ENCODE measurements at places on chromosomes 12 and 14.

- DNase-seq = no peak
Observed at GRCh38 chr12:98786653-98787052, 141.6 kb downstream of the APAF1 start.

DNA sequence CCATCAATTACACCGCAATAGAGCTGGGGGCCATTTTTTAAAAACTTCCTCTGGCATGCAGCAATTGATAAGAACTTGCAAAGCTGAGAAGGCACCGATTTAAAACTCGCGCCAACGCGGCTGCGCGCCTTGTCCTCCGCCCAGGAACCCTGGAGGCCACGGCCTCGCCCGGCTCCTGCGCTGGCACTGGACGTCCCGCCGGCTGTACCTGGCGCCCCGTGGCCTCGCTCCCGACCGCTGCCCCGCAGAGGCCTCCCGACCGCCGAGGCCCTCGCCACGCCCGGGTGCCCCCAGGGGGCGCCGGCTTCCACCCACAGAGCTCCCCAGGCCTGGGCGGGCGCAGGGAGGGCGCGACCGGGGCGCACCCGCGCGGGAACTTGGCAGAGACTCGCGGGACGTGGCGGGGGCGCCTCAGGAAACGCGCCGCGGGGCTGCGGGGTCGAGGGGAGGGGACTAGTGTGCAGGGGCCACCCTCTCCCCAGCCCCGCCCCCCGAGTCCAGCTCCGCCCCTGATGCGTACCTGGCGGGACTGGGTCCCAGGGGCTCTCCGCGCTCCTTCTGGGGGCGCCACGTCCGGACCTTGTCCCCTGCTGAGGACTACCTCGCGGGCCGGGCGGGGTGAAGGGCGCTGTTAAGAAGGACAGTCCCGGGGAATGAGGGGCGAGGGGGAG lies 65.7 kb downstream of the TNFAIP2 start:
- DNase-seq = peak; percentile 90

DNA sequence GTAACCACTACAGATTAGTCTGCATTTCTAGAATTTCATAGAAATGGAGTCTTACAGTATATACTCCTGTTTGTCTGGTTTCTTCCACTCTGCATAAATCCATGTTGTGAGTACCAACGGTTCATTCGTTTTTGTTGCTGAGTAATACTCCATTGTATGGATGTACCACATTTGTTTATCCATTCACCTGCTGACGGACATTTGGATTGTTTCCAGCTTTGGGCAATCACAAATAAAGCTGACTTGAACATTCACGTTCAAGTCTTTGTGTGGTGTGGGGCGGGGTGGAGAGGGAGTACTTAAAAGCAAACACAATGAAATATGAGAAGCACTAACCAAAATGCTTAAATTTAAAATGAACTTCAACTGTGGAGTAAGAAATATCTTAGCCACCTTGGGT lies 7.1 kb downstream of the HECTD4 start:
- no peak for DNase-seq

DNA sequence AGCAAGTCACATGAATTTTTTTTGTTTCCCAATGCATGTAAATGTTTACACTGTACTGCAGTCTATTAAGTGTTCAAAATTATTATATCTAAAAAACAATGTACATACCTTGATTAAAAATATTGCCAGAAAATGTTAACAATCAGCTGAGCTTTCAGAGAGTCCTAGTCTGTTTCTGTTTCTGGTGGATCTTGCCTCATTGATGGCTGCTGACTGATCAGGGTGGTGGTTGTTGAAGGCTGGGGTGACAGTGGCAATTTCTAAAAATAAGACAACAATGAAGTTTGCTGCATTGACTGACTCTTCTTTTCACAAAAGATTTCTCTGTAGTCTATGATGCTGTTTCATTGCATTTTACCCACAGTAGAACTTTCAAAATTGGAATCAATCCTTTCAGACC lies 16.6 kb upstream of the KLRD1 start:
- no peak for DNase-seq

DNA sequence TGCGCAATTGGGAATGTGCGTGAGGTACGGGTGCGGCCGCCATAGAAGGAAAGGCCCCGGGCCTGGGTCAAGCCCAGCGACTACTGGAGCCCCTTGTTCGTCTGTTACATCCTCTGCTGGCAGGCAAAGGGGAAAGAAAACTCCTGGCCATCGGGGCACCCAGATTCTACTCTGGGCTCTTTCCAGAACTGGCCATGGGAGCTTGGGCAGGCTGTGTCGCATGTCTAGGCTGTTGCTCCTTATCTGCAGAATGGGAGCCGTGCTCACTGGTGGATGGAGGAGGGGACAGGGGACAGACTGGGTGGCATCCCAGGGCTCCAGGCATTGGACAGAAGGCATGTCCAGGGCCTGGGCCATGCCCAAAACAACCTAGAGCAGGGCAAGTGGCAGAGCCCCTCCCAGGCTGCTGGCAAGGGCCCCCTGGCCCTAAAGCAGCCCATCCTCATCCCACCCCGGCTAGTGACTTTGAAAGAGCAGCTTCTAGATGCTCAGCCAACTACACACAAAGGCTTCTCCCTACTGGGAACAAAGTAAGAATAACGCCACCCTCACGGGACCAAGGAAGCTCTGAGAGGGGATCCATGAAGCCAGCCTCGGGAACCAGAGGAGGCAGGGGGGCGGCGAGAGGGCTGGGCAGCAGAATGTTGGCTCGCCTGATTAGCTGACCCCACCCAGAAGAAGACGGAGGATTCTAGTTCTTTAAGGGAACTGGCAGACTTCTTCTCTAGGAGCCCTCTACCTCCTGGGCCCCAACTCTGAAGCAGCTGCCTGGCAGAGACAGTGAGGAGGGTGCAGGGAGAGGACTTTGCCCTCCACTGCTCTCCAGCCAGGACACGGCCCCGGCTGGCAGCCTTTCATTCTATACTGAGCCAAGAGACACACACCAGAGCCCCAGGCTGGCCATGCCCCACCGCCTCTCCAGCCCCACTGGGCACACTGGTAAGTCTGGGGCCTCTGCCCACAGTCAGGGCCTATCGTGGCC lies 96.8 kb downstream of the SINHCAF start:
- peak; percentile 89 for DNase-seq

DNA sequence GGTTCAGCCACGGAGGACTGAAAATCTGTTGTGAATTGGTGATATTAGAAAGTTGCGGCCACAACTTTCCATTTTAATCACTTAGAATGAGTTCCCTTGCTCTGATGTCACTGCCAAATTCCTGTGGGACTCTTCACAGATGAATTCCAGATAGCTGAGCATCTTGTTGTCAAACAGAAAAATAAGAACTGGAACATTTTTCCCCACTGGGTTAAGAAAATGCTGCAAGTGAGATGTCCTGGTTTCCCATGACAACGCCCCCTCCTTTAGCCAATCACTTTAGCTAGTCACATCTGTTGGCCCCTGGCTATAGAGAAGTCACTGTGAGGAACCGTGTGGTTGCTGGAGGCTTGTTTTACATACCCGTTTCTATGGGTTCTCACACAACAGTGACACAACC lies 135.9 kb downstream of the KTN1 start:
- no peak for DNase-seq

DNA sequence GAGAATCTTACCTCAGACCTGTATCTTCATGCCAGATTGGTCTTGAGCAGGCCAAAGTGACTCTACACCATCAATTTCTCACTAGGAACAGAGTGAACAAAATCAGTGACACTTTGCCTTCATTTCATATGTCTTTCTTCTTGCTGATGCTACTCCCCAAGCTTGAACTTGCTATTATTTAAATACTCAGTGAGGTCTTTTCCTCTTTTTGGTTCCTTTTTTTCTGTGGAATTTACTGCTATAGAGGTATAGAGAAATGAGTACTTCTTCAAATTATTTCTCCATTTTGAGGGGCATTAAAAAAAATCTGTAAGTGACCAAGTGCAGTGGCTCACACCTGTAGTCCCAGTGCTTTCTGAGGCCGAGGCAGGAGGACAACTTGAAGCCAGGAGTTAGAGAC lies at the start of gene GPR33:
TSS of gene GPR33 (minus strand) at position 154 of the 400 bp plus-strand sequence. CDS start 4,074 bp downstream, outside the sequence.
- no peak for DNase-seq

- no peak for DNase-seq
Observed at GRCh38 chr14:81485372-81485771, 48.3 kb downstream of the SEL1L start.

GRCh38 chr12:119682639-119683252 lies 14.8 kb downstream of the PRKAB1 start:
- peak; percentile 51 for DNase-seq

All from small intestine (tissue), 16 donors.